ENCODE measurements at places on chromosomes 4 and X.

DNA sequence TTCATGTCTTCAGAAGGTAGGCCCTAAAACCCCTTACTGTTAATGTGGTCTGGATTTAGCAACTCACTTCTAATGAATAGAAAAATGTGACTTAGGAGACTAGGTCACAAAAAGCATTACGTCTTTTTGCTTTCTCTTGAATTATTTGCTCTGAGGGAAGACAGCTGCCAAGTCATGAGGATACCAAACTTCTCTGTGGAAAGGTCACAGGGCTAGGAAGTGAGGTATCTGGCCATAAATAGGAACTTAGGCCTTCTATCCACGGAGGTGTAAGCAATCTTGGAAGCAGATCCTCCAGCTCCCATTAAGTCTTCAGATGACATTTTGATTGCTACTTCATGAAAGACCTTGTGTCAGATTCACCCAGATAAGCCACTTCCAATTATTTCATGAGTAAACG lies 120.6 kb downstream of the JADE1 start:
- no peaks in the 10 kb centered on the region for H3K4me1 ChIP-seq
- H3K27me3 ChIP-seq, result no peaks in the 10 kb centered on the region
- peaks cover 17% of the 10 kb centered on the region for H3K36me3 ChIP-seq
- H3K4me3 ChIP-seq, result no peak overlapping the region

- H3K27me3 ChIP-seq, result no peaks in the 10 kb centered on the region
- H3K4me1 ChIP-seq, result no peaks in the 10 kb centered on the region
- no peak overlapping the region for H3K4me3 ChIP-seq
- H3K27ac ChIP-seq, result no peak overlapping the region
- no peak for DNase-seq
Measured at GRCh38 chrX:119375561-119375960, 23.6 kb upstream of the SLC25A43 start.

DNA sequence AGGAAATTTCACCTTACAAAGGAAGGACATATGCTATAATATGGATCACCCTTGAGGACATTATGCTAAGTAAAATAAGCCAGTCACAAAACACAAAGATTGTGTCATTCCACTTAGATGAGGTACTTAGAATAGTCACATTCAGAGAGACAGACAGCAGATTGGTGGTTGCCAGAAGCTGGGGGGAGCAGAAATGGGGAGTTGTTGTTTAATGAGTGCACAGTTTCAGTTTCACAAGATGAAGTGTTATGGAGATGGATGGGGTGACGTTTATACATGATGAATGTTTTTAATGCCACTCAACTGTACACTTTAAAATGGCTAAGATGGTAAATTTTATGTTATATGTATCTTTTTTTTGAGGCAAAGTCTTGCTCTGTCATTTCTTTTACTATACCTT lies 14.8 kb upstream of the SPON2 start:
- DNase-seq, result peak; percentile 89
- peak overlapping the region; percentile 33 for H3K4me3 ChIP-seq
- H3K27ac ChIP-seq, result peak overlapping the region; percentile 70
- no peaks in the 10 kb centered on the region for H3K36me3 ChIP-seq

DNA sequence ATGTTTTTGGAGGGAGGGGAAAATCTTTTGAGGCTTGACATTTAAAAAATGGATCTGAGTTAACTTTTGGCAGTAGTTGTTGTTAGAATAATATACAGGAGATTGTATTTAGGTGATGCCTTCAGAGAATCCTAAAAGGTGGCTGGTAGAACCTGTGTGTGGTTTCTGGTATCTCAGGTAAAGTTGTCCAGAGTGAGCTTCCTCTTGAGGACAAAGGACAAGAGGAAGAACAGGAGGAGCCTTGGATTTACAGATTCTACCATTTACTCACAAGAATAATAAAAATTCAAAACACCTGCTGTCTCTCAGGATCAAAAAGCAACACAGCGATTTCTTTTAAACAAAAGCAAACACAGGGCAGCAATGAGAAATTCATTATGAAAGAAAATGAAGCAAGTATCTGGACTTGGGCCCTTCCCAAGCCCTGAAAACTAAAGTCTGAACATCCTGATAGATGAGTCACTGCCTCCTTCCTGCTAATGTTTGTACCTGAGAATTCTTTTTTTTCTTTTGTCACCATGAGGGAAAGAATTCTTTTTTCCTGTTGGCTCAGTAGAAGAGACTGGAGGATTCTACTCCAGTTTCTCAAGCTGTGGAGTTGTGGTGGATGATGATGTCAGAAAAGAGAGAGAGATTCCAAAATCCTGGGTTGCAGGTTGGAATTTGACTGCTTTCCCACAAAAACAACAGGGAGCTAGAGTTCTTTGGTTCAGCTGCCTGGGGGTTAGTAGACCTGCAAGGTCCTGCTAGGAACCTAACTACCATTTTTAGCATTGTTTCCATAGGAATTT lies 31.5 kb upstream of the RAPGEF2 start:
- H3K27ac ChIP-seq, result no peak overlapping the region
- no peak for DNase-seq
- no peak overlapping the region for H3K4me3 ChIP-seq
- peaks cover 2% of the 10 kb centered on the region for H3K27me3 ChIP-seq

DNA sequence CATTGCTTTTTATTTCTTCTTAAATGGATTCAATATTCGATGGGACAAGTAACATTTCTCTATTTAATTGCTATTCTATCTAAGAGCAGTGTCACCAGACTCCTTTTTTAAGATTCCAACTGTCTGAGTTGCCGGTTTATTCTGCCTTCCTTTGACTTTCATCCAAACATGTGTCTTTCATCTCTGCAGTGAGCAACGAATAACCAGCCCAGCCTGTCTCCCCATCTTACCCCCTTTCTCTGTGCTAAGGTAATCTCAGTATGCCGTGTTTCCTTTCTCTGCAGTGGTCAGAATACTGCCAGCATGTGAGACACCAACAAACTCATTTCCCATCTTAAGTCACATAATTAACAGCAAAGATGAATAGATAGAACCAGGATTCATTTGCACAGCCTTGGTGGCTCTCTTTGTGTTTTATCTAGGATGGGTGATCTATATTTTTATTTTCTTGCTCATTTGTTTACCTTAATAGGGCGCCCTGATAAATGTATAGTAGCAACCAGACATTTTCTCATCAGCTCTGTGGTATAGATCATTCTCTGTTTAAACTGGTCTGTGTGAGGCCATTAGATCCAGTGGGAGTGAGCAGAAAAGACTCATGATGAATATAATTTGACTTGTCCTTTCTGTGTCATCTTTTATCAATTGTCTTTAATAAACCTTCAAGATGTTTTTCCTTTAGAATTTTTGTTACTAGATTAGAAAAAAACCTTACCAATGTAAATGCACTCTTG lies 394.8 kb upstream of the IGFBP7 start:
- no peak overlapping the region for H3K4me3 ChIP-seq
- no peak for DNase-seq
- H3K36me3 ChIP-seq, result no peaks in the 10 kb centered on the region
- H3K4me1 ChIP-seq, result no peaks in the 10 kb centered on the region

DNA sequence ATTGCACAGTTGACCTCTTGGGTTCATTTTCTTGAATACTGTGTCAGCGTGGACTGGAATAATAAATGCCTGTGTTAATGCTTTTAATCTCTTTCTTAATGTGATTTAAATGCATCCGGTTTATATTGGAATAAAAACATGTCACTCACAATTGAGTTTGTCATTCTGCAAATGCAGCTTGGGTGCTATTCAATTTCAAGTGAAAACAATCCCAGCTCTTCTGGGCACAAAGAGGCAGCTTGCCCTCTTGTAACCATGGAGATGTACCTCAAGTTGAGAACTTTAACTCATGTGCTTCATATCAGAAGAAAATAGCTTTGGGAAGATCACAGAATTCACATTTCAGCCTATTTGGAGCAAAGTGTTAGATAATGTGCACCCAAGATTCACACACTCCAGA lies 355.7 kb upstream of the GNPDA2 start:
- no peaks in the 10 kb centered on the region for H3K36me3 ChIP-seq
- no peak for DNase-seq
- H3K27ac ChIP-seq, result no peak overlapping the region
- no peaks in the 10 kb centered on the region for H3K4me1 ChIP-seq

- H3K36me3 ChIP-seq, result no peaks in the 10 kb centered on the region
- no peak overlapping the region for H3K27ac ChIP-seq
Measured at GRCh38 chrX:20527041-20527440, 260.3 kb upstream of the RPS6KA3 start.

GRCh38 chrX:148269513-148269912 lies 230.9 kb upstream of the AFF2 start:
- no peak for DNase-seq
- H3K27me3 ChIP-seq, result no peaks in the 10 kb centered on the region
- H3K36me3 ChIP-seq, result no peaks in the 10 kb centered on the region

- peaks cover 18% of the 10 kb centered on the region for H3K4me1 ChIP-seq
- DNase-seq, result no peak
- H3K27me3 ChIP-seq, result peaks cover 15% of the 10 kb centered on the region
Measured at GRCh38 chrX:120311727-120312063, 434 bp upstream of the TMEM255A start.

DNA sequence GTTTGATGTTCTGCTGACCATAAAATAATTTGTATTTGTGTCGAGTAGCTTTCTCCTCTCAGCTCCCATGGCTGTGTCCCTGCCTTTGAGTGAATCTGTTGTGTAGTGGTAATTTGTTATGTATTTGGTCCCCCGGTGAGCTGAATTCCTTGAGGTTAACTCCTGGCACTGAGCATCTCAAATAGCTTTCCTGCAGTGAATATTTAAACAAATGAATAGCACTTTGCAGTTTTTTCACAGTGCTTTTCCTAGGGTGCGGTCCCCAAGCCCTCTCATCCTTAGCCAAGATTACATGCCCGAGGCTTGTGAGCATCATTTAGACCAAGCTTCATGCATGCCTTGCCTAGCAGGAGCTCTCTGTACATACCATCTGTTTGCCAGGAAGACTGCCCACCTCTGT lies 74.2 kb downstream of the CLDN34 start:
- no peak overlapping the region for H3K27ac ChIP-seq
- H3K4me3 ChIP-seq, result no peak overlapping the region
- H3K27me3 ChIP-seq, result no peaks in the 10 kb centered on the region
- no peak for DNase-seq

DNA sequence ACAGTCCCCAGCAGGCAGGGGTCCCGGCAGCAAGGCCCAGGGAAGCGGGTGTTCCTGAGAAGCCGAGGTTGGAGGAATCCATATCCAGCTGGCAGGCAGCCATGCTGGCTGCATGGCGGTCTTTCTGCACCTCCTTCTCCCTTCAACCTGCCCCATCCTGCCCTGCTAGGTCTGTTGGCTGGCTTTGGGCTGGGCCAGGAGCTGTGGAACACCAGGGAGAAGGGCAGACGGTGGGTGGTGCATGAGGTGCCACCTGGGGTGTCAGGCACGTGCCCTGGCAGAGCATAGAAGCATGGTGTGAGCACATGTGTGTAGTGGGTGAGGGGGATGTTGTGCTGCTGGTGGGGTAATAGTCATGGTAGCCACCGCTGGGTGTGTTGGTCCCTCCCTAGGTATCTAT lies 150.1 kb downstream of the PJA1 start:
- no peak overlapping the region for H3K4me3 ChIP-seq
- DNase-seq, result no peak
- H3K27ac ChIP-seq, result no peak overlapping the region
- no peaks in the 10 kb centered on the region for H3K4me1 ChIP-seq
- no peaks in the 10 kb centered on the region for H3K36me3 ChIP-seq
- H3K27me3 ChIP-seq, result no peaks in the 10 kb centered on the region

GRCh38 chr4:132108784-132109183 lies 1040.3 kb upstream of the PCDH10 start:
- no peaks in the 10 kb centered on the region for H3K4me1 ChIP-seq
- no peak overlapping the region for H3K27ac ChIP-seq
- no peaks in the 10 kb centered on the region for H3K27me3 ChIP-seq
- no peak for DNase-seq
- no peak overlapping the region for H3K4me3 ChIP-seq

GRCh38 chrX:152600853-152601633 lies 36.7 kb upstream of the GABRQ start:
- DNase-seq, result no peak
- no peaks in the 10 kb centered on the region for H3K36me3 ChIP-seq
- no peaks in the 10 kb centered on the region for H3K27me3 ChIP-seq
- no peak overlapping the region for H3K27ac ChIP-seq
- no peak overlapping the region for H3K4me3 ChIP-seq
- H3K4me1 ChIP-seq, result no peaks in the 10 kb centered on the region

- no peaks in the 10 kb centered on the region for H3K27me3 ChIP-seq
- H3K4me1 ChIP-seq, result no peaks in the 10 kb centered on the region
- no peak overlapping the region for H3K27ac ChIP-seq
- H3K4me3 ChIP-seq, result no peak overlapping the region
- no peak for DNase-seq
Measured at GRCh38 chr4:31228068-31228467, 507.9 kb downstream of the PCDH7 start.

DNA sequence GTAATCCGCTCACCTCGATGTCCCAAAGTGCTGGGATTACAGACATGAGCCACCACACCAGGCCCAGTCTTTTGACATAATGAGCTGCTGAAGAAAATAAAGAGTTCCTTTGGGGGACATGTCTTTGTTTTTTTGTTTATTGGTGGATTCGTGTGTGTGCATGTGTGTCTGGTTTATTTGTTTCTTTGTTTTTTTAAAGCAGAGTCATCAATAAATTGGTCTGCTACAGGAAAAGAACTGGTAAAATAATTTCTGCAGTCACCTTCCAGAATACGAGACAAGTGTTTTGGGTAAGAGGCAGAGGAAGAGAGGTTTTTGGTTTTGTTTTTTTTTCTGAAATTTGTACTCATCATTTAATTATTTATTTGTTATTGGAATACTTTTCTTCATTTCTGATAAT lies 51.5 kb upstream of the PPP3CA start:
- no peak for DNase-seq
- no peaks in the 10 kb centered on the region for H3K4me1 ChIP-seq
- no peak overlapping the region for H3K4me3 ChIP-seq
- no peak overlapping the region for H3K27ac ChIP-seq
- H3K36me3 ChIP-seq, result no peaks in the 10 kb centered on the region

GRCh38 chrX:155662282-155662681 lies 49.5 kb upstream of the TMLHE start:
- H3K4me1 ChIP-seq, result no peaks in the 10 kb centered on the region
- no peaks in the 10 kb centered on the region for H3K36me3 ChIP-seq
- H3K4me3 ChIP-seq, result no peak overlapping the region
- no peak for DNase-seq
- H3K27ac ChIP-seq, result no peak overlapping the region

DNA sequence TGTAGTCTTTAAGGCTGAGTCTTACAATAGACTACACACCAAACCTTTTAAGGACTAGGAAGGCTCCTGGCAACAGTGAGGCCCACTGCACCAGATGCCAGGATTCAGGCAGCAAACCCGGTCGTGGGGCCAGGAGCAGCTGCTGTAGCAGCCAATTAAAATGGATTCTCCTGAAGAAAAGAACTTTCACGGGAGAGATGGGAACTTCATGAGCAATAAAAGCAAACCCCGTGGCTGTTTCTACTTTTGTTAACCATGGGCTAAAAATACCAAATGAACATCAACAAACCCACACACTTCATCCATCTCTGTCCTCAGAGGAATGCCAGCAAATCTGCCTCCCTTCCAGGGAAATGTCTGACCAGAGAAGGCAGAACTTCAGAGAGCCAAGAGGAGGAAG lies 101.4 kb downstream of the BTC start:
- H3K36me3 ChIP-seq, result no peaks in the 10 kb centered on the region
- no peak for DNase-seq
- no peaks in the 10 kb centered on the region for H3K27me3 ChIP-seq

GRCh38 chr4:8583655-8584025 lies 3.4 kb downstream of the GPR78 start:
- H3K27ac ChIP-seq, result no peak overlapping the region
- H3K4me3 ChIP-seq, result no peak overlapping the region
- no peaks in the 10 kb centered on the region for H3K4me1 ChIP-seq
- H3K36me3 ChIP-seq, result no peaks in the 10 kb centered on the region

GRCh38 chr4:118296729-118297128 lies 56.1 kb downstream of the PRSS12 start:
- no peak overlapping the region for H3K27ac ChIP-seq
- no peak for DNase-seq
- H3K27me3 ChIP-seq, result no peaks in the 10 kb centered on the region
- no peak overlapping the region for H3K4me3 ChIP-seq
